ENCODE measurements at places on chromosomes 4 and X. TPM values are rescaled to one million over a fixed set of nuclear protein-coding genes. Genes with fewer than 3 reads are reported as not detected.
A peak's percentile ranks its signal among the peaks of the same experiment; 100 is the strongest.

DCX gene
- total RNA-seq, result not detected

HMGN5 gene
- 0.38 TPM for total RNA-seq

ARHGAP10 gene
- 8.4 TPM for total RNA-seq

MGARP gene
- 0.13 TPM for total RNA-seq

APBB2 gene
- total RNA-seq, result 45.2 TPM

NAAA gene
- total RNA-seq, result 13.4 TPM

DNA sequence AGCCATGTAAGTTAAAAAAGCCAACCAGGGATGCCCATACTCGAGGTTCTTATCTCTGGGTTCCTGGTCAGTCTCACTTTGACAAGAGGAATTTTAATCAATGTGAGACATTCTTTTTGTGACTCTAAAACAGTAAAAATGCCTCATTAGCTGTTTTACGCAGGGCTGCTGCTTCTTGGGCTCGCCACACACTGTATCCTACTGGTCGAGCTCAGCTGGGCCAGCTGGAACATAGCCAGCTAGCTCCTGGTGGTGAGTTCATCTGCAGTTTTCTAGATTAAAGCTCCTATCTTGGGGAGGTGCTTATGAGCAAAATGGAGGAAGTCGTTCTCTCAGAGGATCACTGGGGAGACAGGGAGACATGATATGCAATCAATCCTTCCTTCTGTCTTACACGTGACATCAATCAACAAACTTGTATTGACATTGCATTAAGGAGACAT is 55.9 kb upstream of the LEF1 start:
- no peak for DNase-seq

- no peak for DNase-seq
Measured at GRCh38 chrX:44954562-44954961, 81.6 kb downstream of the KDM6A start.

DNA sequence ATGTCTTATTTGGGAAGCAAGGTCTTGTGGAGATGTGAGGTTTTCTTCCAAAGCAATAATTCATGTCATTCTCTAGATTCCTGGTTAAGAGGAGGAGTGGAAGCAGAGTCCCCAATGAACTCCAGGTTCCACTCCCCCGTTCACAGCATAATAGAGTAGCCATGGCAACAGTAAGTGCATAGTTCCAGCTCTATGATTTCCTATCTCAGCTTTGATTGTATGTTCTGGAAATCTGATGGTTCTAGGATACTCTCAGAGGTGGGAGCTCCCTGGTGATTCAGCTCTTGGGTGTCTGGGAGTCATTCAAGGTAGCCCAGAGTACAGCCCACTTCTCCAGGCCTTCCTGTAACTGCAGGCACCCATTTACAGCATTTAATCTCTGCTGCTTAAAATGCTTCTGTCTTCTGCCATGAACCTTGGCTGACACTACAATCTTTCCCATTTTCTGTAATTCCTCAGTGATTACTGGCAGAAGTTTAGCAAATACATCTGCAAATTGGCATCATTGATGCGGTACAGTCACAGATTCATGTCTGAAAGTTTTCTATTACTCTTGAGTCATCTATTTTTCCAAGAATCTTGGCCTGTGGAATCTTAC is 242.0 kb downstream of the MAPK10 start:
- peak; percentile 15 for DNase-seq

DNA sequence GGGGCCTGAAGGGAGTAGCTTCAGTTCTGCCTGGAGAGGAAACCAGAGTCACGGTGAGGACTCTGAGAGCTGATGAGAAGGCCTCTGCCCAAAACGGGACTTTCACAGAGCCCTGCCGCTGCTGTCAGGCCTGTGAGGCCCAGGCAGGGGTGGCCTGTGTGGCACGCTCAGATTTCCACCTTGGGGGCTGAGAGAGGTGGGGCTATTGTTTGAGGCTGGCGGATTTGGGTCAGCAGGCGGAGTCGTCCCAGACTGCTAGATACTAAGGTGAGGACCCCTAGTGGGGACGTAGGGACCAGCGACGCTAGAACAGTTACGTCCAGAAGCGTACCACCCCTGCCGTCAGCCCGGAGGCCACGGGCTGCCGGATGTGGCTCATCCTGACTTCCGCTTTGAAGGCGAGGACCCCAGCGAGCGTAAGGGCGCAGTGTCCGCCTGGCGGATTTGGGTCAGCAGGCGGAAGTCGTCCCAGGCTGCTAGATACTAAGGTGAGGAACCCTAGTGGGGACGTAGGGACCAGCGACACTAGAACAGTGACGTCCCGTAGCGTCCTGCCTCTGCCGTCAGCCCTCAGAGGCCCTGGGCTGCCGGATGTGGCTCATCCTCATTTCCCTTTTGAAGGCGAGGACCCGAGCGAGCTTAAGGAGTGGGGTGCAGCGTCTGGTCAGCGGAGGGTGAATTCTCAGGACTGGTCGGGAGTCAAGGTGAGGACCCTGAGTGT is at the start of gene MAGEB1:
MAGEB1 (plus strand) TSS at position 378 of the 721 bp plus-strand sequence. CDS start 3,348 bp downstream, outside the sequence.
- DNase-seq, result no peak

- DNase-seq, result no peak
Measured at GRCh38 chrX:153547195-153547594, 29.8 kb downstream of the ATP2B3 start.

DNA sequence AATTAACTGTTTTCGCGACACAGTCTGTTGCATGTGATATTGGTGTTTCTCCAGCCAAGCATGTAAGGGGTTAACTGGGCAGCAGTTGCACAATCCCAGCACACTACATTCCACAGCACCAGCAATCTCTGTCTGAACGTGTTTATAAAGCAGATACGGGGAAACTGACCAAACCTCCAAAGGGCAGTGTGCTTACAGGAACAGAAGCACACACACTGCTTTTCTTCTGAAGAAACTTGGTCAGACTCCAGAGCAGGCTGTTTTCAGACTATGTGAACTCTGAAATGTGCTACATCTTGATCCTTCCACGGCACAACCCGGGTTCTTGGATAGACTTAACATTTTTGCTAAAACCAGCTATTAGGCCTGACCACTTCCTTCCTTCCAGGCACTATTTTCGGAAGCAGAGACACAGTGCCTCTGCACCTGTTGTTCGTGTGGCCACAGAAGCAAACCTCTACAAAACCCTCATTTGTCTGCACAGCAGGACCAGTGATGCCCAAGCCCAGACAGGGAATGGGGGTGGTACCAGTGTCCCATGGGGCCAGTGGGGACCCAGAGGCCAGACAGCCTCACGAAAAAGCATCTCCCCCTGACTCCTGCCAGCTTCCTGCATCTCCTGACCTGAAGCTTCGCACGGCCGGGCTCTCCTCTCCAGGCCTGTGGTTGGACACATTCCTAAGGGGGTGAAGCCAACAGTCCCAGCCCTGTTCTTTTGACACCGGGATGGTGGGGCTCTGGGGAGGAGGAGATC is 90.1 kb downstream of the IRF2 start:
- DNase-seq, result peak; percentile 91

DNA sequence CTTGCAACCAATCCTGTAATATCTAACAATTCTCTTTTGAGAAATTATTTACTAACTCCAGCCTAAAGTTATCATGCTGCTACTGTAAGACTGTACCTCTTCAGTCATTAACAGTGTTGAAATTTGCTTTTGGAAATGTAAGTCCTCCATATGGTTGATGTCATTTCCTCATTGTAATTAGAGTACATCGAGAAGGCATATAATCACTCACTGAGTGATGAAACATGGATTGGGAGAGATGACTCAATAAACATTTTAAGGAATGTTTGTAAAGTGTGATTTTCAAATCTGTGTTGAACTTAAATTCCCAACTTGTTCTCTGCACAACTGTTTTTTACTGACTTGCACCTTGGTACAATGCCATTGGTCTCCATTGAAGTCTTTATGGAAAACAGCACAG is 61.2 kb downstream of the HMGB2 start:
- peak; percentile 85 for DNase-seq

DNA sequence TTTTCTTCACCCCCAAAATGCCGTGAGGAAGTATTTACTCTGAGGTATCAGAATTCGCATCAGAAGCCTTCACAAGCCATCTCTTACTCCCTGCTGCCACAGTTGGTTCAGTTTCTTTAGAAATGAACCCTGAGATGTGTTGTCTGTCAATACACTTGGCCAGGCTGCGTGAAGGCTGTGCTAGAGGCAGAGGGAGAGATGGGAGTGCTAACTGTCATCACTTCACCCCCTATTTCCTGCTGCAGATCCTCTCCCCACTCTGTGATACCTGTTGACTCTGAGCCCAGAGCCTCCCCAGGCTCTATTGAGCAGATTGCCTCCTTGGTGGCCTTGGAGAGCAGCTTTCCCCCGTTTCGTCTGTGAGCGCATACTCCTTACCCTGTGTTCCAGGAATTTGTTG is 34.8 kb downstream of the FHIP1A start:
- no peak for DNase-seq

DNA sequence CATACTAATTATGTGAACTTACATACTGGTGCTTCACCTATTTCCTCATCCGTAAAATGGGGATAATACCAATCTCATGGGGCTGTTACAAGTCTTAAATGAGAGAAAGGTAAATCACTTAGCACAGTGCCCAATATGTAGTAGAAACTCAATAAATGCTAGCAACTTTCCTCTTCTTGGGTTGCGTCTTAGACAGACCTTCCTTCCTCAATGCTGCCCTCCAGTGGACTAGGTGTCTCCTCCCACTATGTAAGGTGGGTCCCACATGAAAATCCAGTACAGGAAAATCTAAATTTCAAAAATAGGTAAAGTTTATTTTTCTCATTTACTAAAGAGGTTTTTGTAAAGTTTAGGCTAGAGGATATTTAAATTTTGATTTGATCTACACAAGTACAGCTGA is 20.6 kb downstream of the ZDHHC9 start:
- DNase-seq, result peak; percentile 18

DNA sequence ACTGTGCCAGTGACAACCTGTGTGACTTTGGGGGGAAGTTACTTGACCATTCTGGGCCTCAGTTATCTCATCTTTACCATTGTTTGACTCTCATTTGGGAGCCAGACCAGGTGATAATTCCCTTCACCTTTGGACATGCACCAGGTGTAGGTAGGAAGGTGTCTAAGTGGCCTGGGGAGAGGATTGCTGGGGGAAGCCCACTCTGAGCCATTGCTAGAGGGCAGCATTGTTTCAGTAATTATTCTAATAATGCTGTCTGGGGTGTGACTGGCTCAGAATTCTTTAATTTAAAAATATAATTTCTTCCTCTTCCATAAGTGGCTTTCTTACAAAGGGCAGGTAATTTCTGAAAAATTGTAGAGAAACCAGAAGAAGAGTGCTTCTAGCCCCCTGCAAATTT is 104.3 kb downstream of the RTL9 start:
- DNase-seq, result no peak

DNA sequence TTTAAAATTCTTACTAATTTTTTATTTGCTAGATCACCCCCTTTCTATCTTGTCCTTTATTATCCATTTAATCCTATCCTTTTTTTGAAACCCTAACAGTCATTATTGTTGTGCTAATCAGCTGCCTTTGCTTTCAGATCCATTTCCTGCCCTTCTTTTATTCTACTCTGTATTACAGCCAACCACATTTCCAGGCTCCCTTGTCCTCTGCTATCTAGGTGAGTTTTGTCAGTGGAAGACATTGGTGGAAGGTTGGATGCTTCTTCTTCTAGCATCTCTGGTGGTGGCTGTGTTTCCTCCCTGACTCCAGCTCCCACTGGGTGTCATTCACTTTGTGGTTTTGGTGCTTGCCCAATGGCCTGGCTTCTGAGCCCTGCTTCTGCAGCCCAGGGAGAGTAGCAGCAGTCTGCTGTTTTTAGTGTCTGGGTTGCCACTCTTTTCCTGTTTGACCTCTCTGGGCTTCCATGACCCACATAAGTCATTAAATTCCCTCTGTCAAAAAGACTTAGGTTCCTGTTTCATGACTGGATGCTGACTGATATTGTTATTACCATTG is 225.2 kb upstream of the PGRMC2 start:
- DNase-seq, result no peak

GRCh38 chr4:62474802-62475201 is 1274.7 kb downstream of the ADGRL3 start:
- no peak for DNase-seq

GRCh38 chrX:106050054-106050453 is 11.5 kb upstream of the SERPINA7 start:
- no peak for DNase-seq
